Left colon (tissue), 2 donors: ENCODE measurements at places on chromosomes 7 and 10. TPM values are rescaled to one million over a fixed set of nuclear protein-coding genes. Genes with fewer than 3 reads are reported as not detected.

Gene PRPS1L1
- total RNA-seq, result not detected

Gene ST8SIA6
- total RNA-seq, result 3.7 TPM

Gene CCDC146
- total RNA-seq, result 11.6 TPM

Gene NKX6-2
- not detected for total RNA-seq

Gene MET
- total RNA-seq, result 41.2 TPM

Gene PRSS37
- not detected for total RNA-seq

Gene CALCR
- total RNA-seq, result not detected

Gene SPDYE6
- total RNA-seq, result not detected

Gene FBXL13
- 0.15 TPM for total RNA-seq

Gene MCM7
- total RNA-seq, result 62.1 TPM

Gene CPN1
- total RNA-seq, result not detected

Gene IGF2BP3
- 0.53 TPM for total RNA-seq

Gene MRLN
- not detected for total RNA-seq

Gene SLC26A5
- 0.22 TPM for total RNA-seq

Gene GRID1
- total RNA-seq, result 0.31 TPM

Gene TMEM273
- total RNA-seq, result 8.4 TPM

Gene DHX32
- 78.3 TPM for total RNA-seq

Gene UNC5B
- total RNA-seq, result 32.4 TPM

Gene LHFPL3
- total RNA-seq, result 0.45 TPM

Gene FFAR4
- 36.9 TPM for total RNA-seq

Gene LRRD1
- total RNA-seq, result not detected

Gene CACUL1
- total RNA-seq, result 42.1 TPM

Gene NRG3
- 0.11 TPM for total RNA-seq

Gene TFPI2
- total RNA-seq, result 0.47 TPM

Gene IFIT1B
- total RNA-seq, result not detected

Gene NEUROG3
- total RNA-seq, result 0.81 TPM

Gene CLEC2L
- total RNA-seq, result not detected

Gene NKX2-3
- total RNA-seq, result 11.7 TPM

Gene OR2A42
- total RNA-seq, result not detected

Gene ELN
- total RNA-seq, result 15.0 TPM

Gene TMEM176A
- 118 TPM for total RNA-seq

Gene GUSB
- total RNA-seq, result 99.5 TPM

Gene PAXIP1
- 10.9 TPM for total RNA-seq

Gene SPDYE8
- not detected for total RNA-seq

Gene SHLD2
- total RNA-seq, result 31.3 TPM
